Activated T-cell treated with anti-CD3 and anti-CD28 coated beads, Interleukin-2, amount 50 U/mL, for 72 hours (primary cell): ENCODE measurements at places on chromosomes 3 and 15. TPM values are rescaled to one million over a fixed set of nuclear protein-coding genes. Genes with fewer than 3 reads are reported as not detected.
A peak's percentile ranks its signal among the peaks of the same experiment; 100 is the strongest.

GRCh38 chr3:56758539-56758981, 43.2 kb downstream of the ARHGEF3 start:
- DNase-seq: peak; percentile 34

DNA sequence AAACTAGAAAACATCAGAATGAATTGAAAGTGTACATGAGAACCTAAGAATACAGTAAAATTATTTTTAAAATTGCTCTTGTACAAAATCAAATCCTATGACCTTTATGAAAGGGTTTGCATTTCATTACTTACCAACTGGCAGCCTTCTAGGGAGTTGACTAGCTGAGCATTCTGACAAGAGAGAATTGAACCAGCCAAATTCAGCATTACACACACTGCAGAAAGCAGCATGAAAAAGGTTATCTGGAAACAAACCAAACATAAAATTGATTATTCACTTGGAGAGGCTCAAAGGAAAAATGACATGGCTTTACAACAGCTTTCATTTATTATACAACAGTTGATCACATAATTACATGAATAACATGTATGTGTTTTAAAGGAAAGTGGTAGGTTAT, 17.4 kb downstream of the NSMCE3 start:
- no peak for DNase-seq

DNA sequence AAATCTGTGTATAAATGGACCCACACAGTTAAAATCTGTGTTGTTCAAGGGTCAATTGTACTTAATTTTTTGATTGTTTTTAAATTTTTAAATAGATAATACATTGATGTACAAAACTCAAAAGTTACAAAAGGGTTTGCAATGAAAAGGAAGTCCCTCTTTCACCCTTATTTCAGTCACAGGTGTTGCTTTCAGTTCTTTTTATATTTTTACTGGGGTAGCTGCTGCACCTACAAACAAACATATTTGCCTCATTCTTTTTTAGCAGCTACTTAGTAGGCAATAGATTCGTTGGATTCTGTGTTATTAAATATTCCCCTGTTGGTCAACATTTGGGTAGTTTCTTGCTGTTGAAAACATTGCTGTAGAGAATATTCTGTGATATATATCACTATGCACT, 44.4 kb downstream of the PIAS1 start:
- no peak for DNase-seq

DNA sequence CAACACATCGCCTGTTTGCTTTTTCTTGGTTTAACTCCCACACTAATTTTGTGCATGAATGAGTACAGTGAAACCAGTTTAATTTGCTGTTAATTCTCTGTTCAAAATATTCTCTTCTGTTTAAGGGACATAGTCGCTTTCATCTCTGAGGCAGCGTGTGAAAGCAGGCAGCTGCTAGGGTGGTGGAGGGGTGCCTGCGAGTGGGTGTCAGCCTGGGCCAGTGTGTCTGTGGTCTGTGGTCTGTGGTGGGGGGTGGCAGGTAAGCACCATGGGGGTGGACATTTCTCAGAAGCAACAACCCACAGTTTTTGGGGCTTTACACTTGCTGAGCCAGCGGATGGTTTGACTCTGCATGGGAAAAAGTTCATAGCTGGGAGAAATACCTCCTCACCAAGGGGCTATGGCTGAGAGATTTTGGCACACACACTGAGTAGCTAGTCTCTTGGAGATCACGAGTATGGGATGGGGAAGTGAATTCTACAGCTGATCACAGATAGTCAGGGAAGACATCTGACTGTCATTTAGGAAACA, 109.2 kb downstream of the EPHB1 start:
- DNase-seq: peak; percentile 65

DNA sequence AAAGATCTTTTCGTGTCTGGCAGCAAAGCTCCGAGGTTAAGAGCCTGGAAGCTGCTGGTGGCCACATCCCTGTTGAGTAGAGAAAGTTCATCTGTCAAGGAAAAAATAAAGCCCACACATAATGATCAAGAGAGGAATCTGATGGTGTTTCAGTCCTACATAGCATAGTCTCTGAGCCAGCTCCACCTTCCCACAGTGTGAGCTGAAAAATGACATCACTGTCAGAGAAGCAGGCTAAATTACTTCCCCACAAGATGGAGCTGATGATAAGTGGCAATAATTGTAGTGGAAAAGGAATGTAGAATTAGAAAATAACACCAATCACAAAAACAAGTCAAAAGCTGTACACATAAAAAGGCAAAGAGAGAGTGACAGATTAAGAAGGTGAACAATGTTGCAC, 84.5 kb downstream of the AQP9 start:
- DNase-seq: no peak

DNA sequence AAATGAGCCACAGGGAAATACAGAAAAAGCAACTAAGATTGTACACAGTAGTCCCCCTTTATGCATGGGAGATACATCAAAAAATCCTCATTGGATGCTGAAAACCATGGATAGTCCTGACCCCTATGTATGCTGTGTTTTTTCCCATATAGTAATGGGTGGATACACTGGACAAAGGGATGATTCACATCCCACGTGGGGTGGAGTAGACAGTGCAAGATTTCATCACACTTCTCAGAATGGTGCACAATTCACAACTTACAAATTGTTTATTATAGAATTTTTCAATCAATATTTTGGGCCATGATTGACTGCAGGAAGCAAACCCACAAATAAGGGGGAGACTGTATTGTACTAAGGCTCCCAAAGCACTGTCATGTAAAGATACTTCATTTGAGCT, 224.4 kb upstream of the STRIT1 start:
- no peak for DNase-seq

GRCh38 chr3:14228681-14229470, 50.3 kb downstream of the LSM3 start:
- DNase-seq: no peak

- no peak for DNase-seq
These were observed 9.9 kb downstream of the CHRNB4 start for GRCh38 chr15:78630886-78631633.

DNA sequence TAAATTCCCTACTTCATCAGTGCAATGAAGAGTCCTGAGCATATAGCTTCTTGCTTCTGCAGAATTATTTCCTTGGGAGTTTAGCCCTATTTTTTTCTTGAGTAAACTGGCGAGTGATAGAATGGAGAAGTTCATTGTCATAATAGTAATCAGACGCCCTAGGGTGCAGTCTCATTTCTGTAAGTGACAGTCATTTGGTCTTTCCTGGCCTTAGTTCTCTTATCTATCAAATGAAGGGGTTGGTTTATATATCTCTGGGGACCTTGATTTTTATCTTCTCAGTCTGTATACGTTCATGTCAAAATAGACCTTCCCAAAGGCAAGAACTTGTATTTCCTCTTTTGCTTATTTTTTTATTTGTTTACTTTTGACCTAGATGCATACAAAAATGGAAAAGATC, 9.9 kb upstream of the ALPK3 start:
- no peak for DNase-seq

- DNase-seq: no peak
These were observed at the start of gene KBTBD13 for GRCh38 chr15:65076486-65077290. Gene KBTBD13, plus strand, starts transcription at chr15:65076746. Its CDS starts 70 bp downstream, at chr15:65076816.

- peak; percentile 52 for DNase-seq
These were observed 35.2 kb downstream of the SLC6A20 start for GRCh38 chr3:45760878-45761711.

Gene RTP1
- not detected for total RNA-seq

Gene PP2D1
- not detected for total RNA-seq

Gene DLL4
- 0.19 TPM for total RNA-seq

Gene CFAP100
- not detected for total RNA-seq
